ENCODE measurements at places on chromosomes 12 and 14. TPM values are rescaled to one million over a fixed set of nuclear protein-coding genes. Genes with fewer than 3 reads are reported as not detected.

GRCh38 chr12:21073822-21074460 lies 57.1 kb upstream of the SLCO1B1 start:
- DNase-seq = peak; percentile 9

- no peak for DNase-seq
These were observed 961.8 kb downstream of the FLRT2 start for GRCh38 chr14:86491743-86492142.

DNA sequence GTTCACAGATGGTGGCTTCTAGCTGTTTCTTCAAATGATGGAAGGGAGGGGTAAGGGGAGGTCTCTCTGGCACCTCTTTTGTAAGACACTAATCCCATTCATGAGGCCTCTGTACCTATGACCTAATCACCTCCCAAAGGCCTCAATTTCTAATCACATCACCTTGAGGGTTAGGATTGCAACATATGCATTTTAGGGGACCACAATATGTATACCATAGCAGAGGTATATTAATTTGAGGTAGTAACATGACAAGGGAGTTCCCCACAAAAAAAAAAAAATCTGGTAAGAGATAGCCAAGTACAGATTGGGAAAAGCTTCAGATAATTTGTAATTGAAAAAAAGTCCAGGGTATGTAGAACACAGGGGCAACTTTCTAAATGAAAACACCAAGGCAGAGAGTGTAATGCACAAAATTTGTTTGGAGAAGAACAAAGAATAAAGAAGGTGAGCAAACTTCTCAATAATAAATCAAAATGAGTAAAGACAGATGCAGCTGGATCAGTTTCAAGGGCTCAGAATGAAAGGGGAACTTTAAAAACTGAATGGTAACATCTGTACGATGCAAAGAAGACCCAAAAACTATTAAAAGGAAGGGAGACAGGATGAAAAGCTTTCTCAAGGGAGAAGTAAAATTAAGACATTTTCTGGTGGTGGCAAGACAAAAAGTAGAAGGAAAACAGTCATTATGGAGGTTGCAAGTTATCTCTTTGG lies 125.5 kb upstream of the DCN start:
- no peak for DNase-seq

CCDC197 gene
- total RNA-seq = not detected

ZNF10 gene
- 8.1 TPM for total RNA-seq

RPL10L gene
- total RNA-seq = not detected

SCN8A gene
- 7.4 TPM for total RNA-seq

LRRC43 gene
- not detected for total RNA-seq
